ENCODE measurements at places on chromosomes 12 and 14.

DNA sequence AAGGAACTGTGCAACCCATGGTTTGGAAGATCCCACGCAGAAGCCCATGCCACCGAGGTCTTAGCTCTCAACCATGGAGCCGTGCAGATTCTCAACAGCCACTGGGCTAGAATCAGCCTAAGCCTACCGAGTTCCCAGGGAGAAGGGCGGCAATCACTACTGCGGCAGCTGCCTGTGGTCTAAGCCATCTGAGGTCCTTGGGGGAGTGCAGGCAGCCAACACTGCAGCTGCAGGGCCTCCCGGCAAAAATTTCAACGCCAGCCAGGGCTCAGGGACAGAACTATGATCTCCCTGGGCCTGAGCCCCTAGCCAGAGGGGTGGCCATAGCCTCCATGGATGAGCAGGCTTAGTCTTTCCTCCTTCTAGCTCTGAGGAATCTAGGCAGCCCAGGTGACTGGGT, 156.8 kb upstream of the CLEC14A start:
- DNase-seq, result no peak

- DNase-seq, result no peak
Observed at GRCh38 chr14:62778852-62779251, 266.4 kb downstream of the KCNH5 start.

DNA sequence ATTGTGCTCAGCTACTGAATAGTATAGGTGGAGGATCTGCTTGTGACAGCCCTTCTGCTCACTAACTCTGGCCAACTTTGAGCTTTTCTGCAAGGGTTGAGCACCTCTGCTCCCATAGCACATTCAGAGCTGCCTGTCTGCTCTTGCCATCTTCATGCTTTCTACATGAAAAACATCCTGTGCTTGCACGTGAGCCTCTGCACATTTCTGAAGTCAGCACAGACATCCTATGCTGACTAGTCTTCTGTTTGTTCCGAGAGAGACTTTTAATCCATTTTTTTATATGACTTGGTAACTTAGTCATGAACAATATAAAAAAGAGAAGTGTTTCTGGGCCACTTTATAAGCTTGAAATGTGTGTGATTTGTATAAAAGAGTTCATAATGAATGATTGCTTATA, 969.3 kb downstream of the TMTC2 start:
- no peak for DNase-seq

DNA sequence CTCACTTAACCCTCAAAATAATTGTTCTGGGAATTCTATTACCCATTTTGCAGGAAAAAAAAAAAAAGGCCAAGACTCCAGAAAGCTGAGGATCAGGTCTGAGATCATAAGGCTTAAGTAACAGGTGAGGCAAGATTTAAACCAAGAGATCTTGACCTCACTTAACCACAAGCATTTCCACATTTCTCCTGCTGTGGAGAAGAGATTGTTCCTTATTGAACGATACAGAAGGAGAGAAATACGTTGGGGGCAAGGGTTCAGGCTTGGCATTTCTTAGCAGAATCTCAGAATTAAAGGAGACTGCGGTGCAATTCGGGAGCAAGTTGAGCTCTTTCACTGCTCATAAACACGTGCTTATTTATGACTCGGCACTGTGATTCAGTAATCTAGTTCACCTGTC, 885.3 kb upstream of the TMEM132C start:
- DNase-seq, result no peak

- DNase-seq, result no peak
Observed at GRCh38 chr14:36207500-36207899, 31.0 kb upstream of the PTCSC3 start.

DNA sequence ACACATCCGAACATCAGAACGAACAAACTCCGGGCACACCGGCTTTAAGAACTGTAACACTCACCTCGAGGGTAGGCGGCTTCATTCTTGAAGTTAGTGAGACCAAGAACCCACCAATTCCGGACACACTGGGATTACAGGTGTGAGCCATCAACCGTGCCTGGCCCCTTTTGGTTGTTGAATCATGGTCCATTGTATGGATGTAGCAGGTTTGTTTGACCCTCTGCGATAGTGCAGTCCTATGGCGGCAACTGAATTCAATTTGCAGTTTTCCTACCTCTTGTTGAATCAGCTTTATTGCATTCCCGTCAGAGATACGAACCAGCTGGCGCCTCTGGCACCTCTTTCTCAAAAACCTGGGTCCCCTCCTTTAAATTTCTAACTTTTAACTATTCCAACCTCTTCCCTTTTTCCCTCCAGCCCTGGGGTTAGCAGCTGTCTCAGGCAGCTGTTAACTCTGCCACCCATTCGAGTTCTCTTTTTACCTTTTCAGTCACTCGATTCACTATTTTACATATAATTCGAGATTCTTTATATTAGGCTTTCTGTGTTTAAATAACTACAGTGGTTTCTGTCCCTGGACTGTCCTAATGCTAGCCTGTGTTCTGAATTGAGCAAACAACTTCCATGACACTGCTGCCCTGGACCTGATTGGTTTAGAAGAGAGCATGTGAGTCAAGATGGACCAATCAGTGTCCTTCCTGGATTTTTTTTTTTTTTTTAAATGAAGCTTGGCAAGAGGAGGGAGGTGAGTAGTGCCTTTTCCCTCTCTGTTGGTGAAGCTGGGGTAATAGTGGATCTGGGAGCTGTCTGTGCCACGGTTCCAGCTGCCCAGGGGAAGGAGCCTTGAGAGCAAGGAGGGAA, 261.5 kb downstream of the PCNX1 start:
- DNase-seq, result no peak

- DNase-seq, result no peak
Observed at GRCh38 chr14:81315341-81315740, 84.8 kb downstream of the STON2 start.

DNA sequence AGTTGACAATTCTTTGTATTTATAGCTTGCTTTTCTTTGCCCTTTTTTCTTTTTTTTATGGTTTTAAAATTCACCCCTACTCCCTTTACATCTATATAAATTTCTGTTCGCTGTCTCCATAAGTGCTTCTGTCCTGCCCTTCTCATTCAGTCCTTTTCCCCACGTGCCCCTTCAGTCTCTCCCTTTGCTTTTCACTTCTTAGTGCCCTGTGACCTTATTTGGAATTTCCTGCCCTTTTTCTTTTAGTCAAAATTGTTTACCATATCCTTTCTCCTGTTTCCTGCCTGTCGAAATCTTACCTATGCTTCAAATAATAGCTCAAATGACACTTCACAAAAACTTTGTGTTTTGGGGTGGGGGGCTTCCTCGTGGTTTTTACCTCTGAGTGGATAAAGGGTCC, 6.0 kb downstream of the TMX1 start:
- DNase-seq, result no peak

DNA sequence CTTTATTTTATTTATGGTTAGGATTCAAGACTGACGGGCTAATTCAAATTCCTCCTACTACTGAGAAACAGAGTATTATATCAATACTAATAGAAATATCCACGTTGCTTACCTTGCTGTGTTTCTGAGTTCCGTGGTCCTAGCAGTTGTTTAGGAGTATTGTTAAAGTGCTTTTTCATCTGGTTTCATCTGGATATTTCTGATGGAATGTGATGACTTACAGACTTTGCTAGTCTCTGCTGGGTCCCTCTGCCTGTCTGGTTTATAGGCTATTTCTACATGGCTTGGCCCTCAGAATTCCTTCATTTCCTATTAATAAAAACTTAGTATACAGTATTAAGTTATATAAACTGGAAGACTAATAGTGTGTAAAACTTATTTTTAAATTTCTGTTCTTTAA, at the start of gene SMCO3:
SMCO3 (minus strand) TSS at position 169 of the 400 bp plus-strand sequence. CDS start 7,502 bp downstream, outside the sequence.
- DNase-seq, result no peak

DNA sequence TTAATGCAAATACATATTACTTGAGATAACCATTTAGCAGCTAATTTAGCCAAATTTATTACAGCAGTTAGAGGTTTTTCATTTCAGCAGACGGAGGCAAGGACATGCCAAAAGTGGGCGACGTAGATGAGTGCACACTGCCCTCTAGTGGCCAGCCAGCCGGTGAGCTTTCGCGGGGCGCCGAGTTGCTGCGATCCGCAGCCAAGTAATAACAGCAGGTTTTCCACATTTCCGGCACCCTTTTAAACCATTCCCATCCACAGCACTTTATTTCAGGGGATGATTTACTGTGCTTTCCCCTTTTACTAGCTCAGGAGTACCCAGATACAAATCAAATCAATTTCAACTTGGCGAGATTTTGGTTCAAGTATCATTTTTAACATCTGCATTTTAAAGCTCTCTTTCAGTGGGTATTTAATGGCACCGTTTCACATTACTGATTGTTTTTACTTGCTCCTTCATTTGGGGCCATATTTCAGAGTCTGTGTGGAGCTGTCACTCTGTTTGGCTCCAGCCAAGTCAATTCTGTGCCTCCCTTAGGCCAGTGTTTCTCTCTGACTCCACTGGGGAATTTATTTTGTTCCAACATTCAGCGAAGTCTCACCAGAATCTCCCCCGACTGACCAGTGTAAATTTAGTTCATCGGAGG, 158.0 kb downstream of the EGLN3 start:
- peak; percentile 62 for DNase-seq

GRCh38 chr12:18008642-18009041, 81.4 kb downstream of the RERGL start:
- no peak for DNase-seq

DNA sequence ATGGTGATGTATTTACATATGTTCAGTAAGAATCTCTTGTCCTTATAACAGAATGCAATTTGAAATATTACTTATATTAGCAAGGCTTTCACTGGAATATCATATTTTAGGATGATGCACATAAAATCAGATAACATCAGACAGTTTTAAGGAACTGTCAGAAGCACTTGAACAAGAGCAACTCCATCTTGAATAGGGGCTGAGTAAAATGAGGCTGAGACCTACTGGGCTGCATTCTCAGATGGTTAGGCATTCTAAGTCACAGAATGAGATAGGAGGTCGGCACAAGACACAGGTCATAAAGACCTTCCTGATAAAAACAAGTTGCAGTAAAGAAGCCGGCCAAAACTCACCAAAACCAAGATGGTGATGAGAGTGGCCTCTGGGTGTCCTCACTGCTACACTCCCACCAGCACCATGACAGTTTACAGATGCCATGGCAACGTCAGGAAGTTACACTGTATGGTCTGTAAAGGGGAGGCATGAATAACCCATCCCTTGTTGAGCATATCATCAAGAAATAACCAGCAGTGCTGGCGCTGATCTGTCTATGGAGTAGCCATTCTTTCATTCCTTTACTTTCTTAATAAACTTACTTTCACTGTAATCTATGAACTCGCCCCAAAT, 27.6 kb upstream of the ETV6 start:
- no peak for DNase-seq

GRCh38 chr14:104900639-104901512, 23.8 kb upstream of the PLD4 start:
- DNase-seq, result no peak

- no peak for DNase-seq
Observed at GRCh38 chr14:76752744-76753143, 8.5 kb upstream of the VASH1 start.

- no peak for DNase-seq
Observed at GRCh38 chr12:51013441-51013840, 12.7 kb downstream of the SLC11A2 start.

DNA sequence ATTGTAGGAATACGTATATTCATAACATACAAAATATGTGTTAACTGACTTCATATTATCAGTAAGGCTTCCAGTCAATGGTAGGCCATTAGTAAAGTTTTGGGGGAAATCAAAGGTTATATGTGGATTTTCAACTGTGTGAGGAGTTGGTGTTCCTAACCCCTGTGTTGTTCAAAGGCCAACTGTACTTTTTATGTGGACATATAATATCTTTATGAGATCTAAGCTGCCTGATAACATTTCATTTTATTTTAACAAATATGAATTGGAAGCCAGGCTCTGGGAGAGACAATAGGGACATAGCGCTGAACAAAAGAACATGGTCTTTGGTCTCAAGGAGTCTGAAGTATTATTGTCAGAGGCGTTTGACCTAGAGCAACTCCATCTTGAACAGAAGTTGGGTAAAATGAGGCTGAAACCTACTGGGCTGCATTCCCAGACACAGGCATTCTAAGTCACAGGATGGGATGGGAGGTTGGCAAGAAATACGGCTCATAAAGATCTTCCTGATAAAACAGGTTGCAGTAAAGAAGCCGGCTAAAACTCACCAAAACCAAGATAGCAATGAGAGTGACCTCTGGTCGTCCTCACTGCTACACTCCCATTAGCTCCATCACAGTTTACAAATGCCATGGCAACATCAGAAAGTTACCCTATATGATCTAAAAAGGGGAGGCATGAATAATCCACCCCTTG, 147.2 kb downstream of the KSR2 start:
- DNase-seq, result no peak

DNA sequence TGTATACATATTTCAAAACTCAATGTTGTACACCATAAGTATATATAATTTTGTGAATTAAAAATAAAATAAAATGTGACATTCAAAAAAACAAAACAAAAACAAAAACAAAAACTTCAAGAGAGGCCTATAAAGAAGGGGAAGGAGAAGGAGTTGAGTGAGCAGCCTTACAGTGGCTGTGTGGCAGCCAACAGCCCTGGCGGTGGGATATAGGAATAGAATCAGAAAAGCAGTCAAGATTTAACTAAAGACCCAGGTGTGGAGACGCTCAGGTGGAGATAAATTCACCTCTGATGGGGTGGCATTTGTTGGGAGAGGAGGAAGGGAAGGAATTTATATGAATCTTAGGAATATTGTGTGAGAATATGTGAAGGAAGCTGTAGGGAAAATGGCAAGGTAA, 41.8 kb upstream of the E2F7 start:
- DNase-seq, result no peak

DNA sequence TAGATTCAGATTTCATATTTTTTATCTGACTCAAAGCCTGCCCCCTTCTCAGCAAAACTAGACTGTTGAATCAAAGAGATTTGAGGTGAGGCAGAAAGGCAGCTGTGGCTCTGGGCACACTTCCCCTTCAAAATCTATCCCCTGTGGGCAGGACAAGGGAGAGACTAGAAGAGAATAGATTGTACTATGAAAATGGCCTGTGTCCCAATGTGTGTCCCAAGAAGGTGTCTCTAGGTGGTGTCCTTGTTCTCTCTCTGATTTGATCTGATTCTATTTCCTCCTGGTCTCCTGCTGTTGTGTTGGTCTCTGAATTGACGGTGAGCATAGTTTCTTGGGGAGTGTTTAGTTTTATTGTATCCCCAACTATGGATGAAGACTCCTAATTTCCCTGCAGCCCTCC, 565.8 kb upstream of the ATP2B1 start:
- no peak for DNase-seq

- DNase-seq, result no peak
Observed at GRCh38 chr12:18851271-18851670, 113.4 kb downstream of the CAPZA3 start.

GRCh38 chr12:100860611-100861010, 66.0 kb downstream of the ANO4 start:
- DNase-seq, result no peak

DNA sequence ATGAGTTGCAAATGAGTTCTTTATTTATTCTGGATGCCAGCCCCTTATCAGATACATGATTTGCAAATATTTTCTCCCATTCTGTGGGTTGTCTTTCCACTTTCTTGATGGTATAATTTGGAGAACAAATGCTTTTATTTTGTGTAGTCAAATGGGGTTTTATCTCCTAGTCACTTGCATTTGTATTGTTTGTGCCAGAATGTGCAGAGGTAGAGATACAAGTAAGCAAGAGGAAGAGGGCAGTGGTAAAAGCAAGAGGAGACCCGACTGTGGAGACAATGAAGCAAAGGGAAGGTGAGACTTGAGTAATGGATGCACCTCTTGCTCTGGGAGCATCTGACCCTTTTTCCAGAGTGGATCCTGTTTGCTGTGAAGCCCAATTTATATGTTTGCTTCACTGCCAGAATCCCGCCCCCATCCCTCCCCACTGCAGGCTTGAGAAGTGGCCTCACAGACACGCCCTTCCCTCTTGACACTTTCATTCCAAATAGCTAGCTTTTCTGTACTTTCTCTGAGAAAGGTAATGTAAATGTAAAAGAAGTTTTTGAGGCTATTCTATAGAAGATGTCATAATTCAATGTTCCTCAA, 786 bp upstream of the PFKM start:
- DNase-seq, result no peak
